ENCODE measurements at places on chromosomes 3 and 15.

DNA sequence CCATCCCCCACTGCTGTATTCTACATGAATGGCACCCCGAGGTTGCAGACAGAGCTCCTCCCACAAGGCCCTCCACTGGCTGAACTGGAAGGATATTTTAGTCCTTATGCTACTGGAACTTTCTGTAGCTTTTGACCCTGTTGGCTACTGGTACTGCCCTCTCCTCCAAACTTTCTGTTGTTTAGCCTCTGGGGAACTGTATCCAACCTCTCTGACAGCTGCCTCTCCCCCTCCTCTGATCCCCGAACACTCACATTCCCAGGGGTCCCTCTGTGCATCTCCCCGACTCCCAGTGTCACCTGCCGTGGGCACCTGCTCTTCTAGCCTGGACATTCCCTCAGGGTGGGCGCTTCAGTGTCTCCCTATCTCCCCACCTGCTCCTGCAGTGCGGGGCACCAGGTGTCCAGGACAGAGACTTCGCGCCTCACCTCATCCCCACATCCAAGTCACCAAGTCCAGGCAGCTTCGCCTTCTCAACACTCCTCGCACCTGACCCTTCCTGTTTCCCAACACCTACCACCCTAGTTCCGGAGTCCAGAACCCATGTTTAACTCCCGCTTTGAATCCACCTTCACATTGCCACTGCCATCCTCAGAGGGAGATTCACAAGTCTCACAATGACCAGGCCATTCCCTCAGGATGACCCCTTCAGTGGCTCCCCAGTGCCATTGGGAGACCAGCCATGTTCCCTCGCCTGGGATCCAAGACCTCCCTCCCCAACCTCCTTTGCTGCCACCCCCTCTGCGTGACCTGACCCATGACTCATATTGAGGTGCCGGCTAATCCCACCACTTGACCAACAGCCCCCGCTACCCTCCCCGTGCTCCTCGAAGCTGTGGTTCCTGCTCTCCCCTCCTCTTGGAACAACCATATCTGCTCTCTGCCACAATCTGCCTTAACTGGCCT lies 34.2 kb downstream of the BDH1 start:
- no peak for DNase-seq

DNA sequence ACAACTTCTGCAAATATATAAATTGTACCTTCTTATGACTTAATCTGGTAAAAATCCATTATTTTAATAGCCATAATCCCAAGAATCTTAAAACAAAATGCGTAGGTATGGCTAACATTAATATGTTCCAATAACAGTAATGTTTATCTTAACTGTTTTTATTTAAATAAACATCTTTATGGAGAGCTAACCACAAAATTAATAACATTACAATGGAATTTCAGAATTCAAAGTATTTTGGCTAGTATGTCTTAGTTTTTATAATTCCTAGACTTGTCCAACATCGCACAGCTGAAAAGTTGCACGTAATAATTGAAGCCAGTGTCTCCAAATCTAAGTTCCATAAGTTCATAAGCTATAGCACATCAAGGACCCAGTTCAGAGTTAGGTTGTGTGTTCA lies 47.6 kb downstream of the ANKRD28 start:
- no peak for DNase-seq

GRCh38 chr15:82537351-82537908 lies 2.8 kb downstream of the RPS17 start:
- DNase-seq: no peak

DNA sequence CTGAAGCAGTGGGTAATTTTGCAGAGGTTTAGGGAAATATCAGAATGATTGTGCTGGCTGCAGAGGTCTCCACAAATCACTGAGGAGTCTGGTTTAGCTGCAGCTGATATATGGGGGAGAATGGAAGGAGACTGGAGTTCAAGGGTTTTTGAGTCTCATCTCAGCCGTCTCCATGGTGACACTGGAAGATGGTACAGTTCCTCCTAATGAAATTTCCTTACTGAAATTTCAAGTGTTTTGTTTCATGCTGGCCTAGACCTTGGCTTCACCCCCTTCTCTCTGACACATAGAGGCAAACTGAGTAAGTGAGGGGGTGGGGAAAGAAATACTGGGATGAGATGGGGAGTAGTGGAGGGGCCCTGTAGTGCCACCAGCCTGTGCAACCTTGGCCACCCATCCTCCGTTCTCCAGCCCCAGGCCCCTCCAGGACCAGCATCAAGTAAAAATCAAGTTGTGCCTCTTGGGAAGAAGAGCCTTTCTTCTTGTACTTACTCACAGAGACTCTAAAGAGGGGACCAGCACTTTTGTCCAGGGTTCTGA lies 17.8 kb upstream of the MORF4L1 start:
- no peak for DNase-seq

DNA sequence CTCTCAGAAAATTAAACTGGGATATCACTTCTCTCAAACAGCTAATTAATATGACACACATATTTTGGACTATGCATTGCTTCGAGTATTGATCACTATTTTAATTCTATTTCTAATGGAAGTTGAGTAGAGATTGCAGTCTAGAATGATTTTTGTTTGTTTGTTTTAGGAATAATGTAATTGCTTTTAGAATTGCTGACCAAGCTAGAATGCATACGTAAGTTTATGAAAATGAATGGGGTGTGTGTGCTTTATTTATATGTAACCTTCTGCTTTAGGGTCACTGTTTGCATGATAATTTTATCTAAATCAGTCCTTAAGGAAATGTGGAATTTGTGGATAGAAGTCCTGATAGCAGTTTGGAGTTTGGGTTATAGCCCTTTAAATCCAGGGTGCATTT lies 371.4 kb downstream of the NR2F2 start:
- no peak for DNase-seq

GRCh38 chr3:12179441-12179840 lies 20.7 kb upstream of the TIMP4 start:
- DNase-seq: no peak

DNA sequence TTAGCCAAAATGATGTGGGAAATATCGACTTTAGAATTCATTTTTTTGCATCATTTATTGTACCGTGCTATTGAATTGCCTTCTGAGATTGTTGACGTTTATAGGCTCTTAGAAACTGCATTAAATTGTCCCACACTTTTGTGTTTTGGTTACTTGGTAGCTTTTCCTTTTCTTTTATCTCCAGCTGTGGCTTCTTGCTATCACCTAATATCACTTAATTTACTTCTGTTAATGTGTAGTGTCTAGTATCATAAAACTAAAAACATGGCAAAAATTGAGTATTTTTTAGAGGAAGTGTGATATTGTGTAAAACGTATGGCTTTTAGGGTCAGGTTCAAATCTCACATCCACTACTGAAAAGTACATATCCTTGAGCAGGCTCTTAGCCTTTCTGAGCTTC lies 11.2 kb downstream of the TMOD3 start:
- DNase-seq: no peak

DNA sequence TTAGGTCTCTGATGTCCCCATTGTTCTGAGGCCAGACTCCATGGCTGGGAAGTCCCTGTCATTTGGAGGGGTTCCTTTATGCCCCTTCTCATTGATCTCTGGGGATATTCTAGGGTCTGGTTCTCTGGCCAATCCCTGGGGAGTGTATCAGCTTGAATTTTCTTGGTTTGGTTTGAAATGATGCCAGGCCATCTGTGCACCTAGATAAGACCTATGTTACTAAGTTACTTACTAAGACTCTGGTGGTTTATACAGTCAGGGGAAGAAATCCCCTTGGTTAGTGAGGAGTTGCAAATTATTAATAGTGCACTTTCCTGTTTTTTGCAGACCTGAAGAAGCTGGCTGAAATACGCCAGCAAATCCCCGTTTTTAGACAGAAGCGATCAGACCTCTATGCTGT lies 20.3 kb downstream of the NIT2 start:
- no peak for DNase-seq

- DNase-seq: no peak
Measured at GRCh38 chr3:97932387-97932801, 39.8 kb downstream of the RIOX2 start.

GRCh38 chr3:144361002-144361401 lies 389.4 kb downstream of the DIPK2A start:
- DNase-seq: no peak

GRCh38 chr3:117692416-117692995 lies 982.9 kb downstream of the TUSC7 start:
- DNase-seq: no peak

DNA sequence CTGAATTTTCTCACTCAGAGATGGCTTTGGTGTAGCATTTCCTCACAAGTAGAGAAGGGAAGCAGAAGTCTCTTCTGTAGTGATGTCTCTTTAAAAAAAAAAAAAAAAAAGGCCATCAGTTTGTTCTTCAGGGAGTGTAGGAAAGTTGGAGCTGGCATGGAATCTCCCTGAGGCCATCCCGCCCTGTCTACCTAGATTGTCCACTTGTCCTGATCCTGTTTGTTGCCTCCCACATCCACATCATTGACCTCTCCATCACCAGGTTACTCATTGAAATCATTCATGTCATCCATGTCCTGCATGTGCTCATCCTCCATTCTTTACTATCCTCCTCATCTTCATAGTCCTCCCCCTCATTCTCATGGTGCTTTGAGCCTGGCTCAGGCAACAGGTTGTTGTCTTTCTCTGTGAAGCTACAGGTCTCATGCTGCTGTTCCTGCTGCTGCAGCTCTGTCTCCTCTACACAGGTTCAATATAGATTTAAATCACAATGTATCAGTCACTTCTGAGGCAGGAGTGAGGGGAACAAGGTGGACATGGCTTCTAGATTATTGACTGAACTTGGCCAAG lies 556.3 kb upstream of the NAALADL2 start:
- DNase-seq: no peak

GRCh38 chr3:707041-707440 lies 385.8 kb upstream of the CNTN6 start:
- no peak for DNase-seq

GRCh38 chr15:67343206-67343605 lies 88.6 kb downstream of the IQCH start:
- no peak for DNase-seq

DNA sequence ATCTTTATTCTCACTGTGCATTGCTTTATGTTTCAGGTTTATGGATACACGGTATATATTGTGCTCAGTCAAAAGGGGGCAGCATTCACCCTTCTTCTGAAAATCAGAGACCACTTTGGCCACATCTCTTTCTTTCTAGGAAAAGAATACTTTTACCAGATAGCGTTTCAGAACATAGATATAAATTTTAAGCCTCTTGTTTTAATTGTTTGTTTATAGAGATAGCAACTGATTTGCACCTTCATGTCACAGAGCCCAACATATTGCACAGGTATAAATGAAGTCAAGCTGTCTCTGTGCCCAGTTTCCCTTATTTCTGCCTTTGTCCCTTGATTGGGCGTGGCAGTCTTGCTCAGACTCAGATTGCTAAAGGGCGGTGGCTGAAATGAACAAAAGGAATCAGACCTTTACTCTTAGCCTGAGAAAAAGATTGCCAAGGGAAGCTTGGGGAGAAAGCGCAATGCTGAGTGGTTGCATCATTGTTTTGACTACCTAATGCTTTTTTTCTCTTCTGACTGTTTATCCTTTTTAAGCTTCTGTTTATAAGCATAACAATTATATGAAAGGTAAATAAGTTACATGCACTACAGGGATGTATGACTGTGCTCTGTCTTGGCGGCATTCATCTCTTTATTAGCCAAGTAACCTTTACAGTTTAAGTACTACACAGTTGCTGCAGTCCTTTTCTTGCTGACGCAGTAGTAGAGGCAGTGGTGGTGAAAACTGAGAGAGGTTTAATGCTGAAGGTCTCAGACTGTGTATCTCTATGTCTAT lies 70.8 kb upstream of the ZBTB20 start:
- DNase-seq: no peak

- no peak for DNase-seq
Measured at GRCh38 chr15:80587007-80587406, 108.1 kb upstream of the ABHD17C start.

Measured in stimulated activated CD4-positive, alpha-beta T cell treated with anti-CD3 and anti-CD28 coated beads, Interleukin-15, amount 100 ng/mL, for 1 hour (primary cell).